ENCODE measurements at places on chromosomes 1 and 21.
A peak's percentile ranks its signal among the peaks of the same experiment; 100 is the strongest.

DNA sequence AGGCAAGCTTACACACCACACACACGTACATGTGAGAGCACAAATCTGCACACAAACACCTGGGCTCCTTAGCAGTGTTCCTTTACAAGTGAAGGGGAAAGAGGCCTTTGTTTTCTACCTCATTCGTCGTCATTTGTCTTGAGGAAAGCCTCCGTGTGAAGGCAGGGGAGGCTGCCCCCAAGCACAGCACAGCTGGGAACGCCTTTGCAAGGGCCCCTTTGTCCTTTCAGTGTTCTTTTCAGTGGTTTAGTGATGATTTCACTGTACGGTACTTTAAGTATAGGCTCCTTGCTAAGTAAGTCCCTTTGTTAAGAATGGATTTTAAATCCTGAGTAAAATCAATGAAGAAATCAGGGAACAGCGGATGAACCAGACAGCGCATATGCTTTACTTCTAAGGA is 94.1 kb downstream of the PGBD5 start:
- DNase-seq = no peak

DNA sequence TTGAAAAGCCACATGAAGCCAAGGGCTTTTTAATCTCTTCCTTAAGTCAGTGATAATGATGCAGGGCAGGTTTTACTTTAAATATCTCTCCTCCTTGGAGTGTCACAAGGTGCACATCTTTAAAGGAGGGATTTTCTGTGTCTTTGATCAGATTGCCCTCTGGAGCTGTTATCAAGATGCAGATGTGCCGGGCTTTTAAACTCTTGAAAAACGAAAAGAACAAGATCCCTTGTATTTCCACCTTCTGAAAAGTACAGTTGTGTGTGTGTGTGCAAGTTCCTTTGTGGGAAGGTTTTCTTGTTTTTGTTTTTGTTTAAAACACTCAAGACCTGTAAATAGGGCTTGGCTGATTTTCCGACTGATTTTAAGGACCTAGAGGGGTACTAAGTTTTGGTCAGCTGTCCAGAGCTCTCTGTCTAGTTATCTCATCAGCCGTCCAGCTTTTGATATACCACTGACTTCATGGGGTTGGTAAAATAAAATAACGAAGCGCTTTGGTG is 1.6 kb downstream of the MARK1 start:
- DNase-seq = no peak

DNA sequence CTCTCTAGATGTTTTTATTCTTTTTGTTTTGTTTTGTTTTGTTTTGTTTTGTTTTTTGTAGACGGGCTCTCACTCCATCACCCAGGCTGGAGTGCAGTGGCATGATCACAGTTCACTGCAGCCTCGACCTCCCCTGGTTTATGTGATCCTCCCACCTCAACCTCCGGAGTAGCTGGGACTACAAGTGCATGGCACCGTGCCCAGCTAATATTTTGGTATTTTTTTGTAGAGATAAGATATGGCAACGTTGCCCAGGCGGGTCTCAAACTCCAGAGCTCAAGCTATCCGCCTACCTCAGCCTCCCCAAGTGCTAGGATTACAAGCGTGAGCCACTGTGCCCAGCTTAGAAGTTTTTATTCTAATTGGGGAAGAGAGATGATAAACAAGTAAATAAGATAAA is 13.3 kb upstream of the TP53BP2 start:
- no peak for DNase-seq

DNA sequence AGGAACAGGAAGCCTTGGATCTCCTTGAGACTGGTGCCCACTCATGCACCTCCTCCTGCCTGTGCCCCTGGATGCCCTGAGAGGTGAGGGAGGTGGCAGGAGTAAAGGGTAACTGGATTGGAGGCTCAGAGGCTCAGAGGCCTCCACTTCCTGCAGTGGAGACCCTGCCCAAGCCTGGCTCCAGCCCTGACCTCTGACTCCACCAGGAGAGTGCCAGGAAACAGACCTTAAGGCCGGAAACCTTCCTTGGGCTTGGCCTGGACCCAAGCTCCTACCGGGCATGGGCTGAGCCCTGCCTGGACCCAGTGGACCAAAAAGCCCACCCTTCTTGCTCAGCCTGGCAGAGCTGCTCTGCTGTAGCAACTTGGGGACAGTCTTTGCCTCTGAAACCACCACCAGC is 15.0 kb upstream of the CELA3B start:
- DNase-seq = no peak

GRCh38 chr1:115136706-115137105 is 47.4 kb upstream of the TSPAN2 start:
- DNase-seq = no peak

DNA sequence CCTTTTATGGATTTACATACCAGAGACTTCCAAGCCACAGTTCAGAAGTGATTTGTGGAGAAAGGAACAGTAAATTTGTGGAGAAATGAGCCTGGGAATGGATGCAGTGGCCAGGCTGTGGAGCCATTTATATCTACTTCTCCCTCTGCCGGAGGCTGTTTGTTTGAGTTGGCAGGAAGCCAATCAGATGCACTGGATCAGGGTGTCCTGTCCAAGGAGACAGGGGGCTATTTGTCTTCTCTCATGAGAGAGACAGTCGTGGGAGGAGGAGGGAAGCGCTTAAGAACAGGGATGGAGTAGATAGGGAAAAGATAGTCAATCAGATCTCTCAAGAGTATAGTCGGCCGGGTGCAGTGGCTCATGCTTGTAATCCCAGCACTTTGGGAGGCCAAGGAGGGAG is 2.8 kb upstream of the HAPLN2 start:
- DNase-seq = peak; percentile 69
